Stimulated activated CD8-positive, alpha-beta memory T cell treated with anti-CD3 and anti-CD28 coated beads, Interleukin-15, amount 100 ng/mL, for 24 hours (primary cell): ENCODE measurements at places on chromosomes 5 and 9.

DNA sequence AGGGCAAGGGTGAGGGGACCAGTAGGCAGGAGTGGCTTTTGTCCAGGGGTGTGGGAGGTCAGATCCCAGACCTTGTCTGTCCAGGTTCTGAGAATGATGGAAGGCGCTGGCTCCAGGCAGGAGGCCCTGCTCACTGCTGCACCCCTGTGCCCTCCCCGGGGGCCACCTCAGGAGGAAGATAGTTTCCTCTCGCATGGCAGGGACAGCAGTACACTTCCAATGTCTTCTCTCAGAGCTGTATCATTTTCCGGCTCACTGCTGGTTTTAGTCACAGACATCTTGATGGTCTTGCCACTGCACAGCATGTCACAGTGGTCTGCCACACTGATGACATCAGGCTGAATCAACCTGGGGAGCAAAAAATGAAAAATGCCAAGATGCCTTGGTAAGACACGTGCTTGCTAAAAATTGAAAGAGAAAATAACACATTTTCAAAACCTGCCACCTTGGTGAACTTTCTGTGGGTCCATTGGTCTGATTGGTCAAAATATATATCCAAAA lies 3.3 kb upstream of the SLC6A3 start:
- no peak for DNase-seq

- no peak for DNase-seq
Observed at GRCh38 chr5:176180339-176180738, 57.9 kb upstream of the SIMC1 start.

DNA sequence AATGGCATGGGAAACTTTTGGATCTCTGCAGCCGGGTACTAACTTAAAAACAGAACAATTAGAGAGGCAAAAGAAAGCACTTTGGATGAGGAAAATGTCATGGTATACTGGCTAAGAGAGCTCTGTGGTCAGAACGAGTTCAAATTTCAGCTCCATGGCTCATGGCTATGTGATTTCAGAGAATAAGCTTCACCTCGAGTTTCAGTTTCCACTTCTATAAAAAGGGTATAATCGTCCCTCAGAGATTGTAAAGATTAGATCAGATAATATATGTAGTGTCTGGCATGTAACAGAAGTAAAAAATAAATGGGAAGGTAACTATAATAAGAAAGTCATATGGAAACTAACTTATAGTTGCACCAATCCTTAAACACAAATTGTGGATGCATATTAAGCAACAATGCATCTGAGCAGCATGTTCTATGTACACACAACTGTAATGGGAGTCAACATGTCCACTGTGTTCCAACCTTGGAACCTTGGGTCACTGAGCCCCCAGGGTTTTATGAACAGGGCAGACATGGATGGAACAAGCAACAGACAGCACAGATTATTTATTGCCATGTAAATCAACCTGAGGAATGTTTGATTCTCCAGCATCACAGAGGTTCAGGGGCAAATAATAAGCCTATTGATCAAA lies 145.4 kb downstream of the MAPKAP1 start:
- no peak for DNase-seq

DNA sequence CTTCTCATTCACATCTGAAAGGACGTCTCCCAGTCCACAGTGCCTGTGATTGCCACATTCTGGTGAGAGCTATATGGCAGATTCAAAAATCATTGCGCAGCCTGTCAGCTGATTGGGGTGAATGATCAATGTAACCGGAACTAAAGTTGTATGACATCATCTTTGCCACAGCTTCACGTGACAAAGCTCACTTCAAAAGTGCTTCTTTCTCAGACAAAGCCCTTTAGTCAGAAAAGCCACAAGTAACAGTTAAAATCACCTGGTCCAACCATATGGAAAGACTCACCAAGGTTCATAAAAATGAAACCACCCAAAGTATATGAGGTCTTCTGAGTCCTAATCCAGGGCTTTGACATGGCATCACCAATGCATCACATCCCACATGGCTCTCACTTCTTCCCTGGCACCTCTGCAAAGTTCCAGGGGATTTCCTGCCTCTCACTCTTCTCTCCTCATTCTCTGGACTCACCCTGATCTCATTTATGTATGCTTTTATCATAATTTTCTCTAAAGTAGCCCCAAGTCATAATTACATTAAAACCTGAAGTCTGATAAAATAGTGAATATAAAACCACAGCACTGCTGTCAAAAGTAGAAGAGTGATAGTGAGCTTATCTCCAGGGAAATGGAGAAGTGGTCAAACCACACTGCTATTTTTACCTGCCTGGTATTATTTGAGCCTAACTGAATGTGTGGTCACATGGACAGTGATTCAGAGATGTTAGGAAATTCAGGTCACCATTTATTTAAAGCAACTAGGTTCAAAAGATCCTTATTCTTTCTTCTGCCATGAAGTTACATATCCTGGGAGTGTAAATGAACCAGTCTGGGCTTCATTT lies 193.1 kb upstream of the PTGER4 start:
- DNase-seq = no peak

DNA sequence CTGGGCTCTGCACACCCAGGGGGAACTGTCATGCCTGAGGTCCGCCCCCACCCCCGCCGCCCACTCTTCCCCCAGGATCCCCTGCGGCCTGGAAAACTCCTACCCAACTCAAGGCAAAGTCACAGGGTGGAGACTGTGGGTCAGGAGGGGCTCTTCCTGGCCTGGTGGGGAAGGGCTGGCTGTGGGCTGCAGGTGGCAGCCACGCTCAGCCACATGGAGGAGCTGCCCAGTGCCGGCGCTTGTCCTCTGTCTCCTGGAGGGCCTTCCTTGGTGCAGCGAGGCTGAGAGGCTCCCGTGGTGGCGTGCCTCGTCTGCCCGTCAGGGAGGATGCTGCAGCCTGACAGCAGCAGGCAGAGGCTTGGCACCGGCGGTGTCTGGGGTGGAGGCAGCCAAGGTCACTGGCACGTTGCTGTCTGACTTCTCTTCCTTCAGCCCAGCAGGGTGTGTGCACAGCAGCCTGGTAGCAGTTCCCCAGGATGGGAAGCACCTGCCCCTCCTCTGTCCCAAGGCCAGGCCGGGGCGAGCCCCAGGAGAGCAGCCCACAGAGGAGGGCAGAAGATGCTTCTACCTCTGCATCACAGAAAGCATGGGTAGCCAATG lies 78.1 kb downstream of the ADAMTS2 start:
- DNase-seq = no peak

DNA sequence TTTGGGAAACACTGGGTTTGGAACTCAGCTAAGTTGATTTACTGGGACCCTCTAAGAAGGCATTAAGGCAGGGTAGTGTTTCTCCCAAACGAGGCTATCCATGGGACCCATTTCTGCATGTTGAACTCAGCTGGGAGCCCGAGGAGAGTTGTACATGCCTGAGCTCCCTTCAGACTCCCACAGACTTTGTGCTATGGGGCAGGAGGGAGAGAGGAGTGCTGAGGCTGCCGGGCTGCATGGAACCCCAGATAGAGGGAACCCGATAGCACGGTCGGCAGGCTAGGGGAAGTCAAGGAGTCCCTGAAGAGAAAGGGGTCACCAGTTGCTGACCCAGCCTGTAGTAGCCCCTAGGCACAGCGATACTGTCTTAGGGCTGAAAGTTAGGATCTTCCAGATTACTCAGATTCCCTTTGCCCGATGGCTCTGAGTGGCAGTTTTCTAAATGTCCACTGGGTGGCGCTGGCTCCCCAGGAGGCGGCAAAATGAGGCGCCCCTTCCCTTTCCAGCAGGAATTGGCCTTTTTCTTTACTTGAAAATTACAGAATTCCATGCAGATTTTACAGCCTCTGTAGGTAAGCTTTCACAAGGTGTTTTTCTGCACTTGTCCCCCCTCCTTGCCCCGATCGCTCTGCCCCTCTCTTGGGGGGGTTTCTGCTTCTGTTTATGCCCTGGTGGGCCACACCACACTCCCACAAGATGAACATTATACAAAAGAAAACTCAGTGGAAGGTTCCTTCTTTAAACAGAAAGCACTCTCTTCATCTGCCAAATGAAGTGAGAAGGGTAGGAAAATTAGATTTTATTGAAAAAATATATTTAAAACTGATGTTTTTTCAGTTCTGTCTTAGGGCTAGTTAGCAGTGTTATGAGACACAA lies 17.8 kb downstream of the NANS start:
- no peak for DNase-seq

GRCh38 chr5:167639273-167639672 lies 652.2 kb upstream of the WWC1 start:
- no peak for DNase-seq

GRCh38 chr9:96719921-96720320 lies 58.0 kb downstream of the ZNF510 start:
- DNase-seq = no peak

- DNase-seq = no peak
Observed at GRCh38 chr5:112290691-112291090, 128.4 kb downstream of the EPB41L4A start.

- no peak for DNase-seq
Observed at GRCh38 chr5:80976985-80977384, 16.8 kb downstream of the RASGRF2 start.

- no peak for DNase-seq
Observed at GRCh38 chr9:20853866-20854265, 169.8 kb downstream of the FOCAD start.

DNA sequence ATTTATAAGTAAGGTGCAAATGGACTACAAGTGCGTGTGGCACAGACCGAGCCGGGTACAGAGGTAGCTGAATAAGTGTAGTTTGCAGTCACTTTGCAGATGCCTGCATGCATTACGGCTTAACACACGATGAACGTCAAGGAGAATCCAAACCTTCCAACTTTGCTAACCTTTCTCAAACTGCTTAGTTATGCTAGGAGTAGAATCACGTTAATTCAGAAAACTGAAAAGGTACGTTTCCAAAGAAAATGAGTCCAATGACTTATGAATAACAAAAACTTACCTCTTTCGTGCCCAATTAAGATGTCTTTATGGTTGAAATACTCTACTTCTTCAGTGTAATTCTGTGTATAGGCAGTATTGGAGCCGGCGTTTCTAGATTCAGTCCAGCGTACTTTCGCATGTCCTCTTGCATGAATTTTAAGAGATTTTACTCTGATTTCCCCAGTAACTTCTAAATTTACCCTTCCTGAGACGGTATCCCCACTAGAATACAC lies 539 bp downstream of the ARRDC3 start:
- no peak for DNase-seq

- DNase-seq = no peak
Observed at GRCh38 chr9:107807183-107807582, 317.6 kb upstream of the KLF4 start.

DNA sequence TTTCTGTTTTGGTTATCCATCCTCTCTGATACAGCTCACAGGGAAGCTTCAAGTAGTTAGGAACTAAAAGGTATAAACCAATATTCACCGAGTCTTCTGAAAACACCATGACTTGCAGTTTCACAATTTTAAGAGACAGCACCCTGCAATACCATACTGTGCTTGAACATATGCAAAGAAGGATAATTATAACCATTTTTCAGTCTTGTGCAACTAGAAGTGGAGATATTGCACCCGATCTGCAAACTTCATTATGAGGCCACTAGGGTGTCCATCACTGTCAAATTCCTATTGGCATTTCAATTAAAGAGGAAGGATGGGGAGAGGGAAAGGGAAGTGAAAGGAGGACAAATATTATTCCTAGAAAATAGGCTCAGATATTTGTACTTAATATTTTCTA lies 32.4 kb upstream of the CEP120 start:
- no peak for DNase-seq

GRCh38 chr5:143471666-143472464 lies 68.4 kb upstream of the NR3C1 start:
- no peak for DNase-seq

GRCh38 chr5:140840978-140841962 lies at the start of gene PCDHA8:
TSS of gene PCDHA8 (plus strand) at chr5:140841187. CDS start at chr5:140841322, 135 bp downstream.
- DNase-seq = no peak

DNA sequence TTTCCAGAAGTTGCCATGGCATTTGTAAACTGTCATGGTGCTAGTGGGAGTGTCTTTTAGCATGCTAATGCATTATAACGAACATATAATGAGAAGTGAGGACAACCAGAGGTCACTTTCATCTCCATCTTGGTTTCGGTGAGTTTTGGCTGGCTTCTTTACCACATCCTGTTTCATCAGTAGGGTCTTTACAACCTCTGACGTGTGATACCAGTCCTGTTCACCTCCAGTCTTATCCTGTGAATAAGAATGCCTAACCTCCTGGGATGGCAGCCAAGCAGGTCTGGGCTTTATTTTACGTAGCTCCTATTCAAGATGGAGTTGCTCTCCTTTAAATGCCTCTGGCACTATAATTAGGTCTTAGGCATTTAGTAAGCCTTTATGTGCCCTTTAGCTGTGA lies 20.4 kb upstream of the RFK start:
- DNase-seq = no peak

DNA sequence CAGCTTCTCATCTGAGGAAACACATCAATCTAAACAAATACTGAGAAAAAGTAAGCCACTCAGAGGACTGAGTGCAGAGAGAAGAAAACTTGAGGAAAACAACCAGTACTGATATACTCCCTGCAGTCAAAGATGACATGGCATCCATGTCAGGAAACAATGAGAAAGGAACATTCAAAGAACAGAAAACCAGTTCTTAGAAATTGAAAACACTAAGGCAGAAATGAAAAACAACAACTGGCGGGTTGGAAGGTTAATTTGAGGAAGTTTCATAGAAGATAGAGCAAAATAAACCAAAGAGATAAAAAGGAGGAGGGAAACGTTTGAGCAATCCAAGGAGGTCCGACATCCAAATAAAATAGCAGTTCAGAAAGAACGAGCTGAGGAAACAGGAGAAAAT lies 475.2 kb downstream of the HINT1 start:
- no peak for DNase-seq

DNA sequence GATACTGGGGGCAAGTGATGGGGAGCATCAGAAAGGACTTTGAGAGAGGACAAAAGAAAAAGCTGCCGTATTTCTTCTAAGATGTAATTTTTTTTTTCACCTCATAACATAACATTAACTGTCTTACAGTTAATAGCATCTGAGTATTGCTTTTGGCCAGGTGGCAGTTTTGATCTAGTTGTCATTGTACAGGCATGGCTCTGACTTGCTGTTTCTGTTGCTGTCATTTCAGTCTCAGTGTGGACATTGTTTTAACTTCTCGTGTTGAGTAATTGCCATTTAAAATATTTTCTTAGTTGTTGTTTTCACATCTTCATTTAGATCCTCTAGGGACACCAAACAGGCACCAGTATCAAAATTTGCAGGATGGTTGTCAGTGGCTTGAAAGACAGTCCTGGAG lies 12.4 kb downstream of the SMAD5 start:
- no peak for DNase-seq

GRCh38 chr9:34961574-34962490 lies 3.7 kb downstream of the PHF24 start:
- no peak for DNase-seq
